ENCODE measurements at places on chromosomes 13 and 19. TPM values are rescaled to one million over a fixed set of nuclear protein-coding genes. Genes with fewer than 3 reads are reported as not detected.
A peak's percentile ranks its signal among the peaks of the same experiment; 100 is the strongest.

GRCh38 chr13:73880365-73880764 is 253.8 kb downstream of the KLF12 start:
- no peaks in the 10 kb centered on the region for H3K36me3 ChIP-seq
- no peak for DNase-seq

DNA sequence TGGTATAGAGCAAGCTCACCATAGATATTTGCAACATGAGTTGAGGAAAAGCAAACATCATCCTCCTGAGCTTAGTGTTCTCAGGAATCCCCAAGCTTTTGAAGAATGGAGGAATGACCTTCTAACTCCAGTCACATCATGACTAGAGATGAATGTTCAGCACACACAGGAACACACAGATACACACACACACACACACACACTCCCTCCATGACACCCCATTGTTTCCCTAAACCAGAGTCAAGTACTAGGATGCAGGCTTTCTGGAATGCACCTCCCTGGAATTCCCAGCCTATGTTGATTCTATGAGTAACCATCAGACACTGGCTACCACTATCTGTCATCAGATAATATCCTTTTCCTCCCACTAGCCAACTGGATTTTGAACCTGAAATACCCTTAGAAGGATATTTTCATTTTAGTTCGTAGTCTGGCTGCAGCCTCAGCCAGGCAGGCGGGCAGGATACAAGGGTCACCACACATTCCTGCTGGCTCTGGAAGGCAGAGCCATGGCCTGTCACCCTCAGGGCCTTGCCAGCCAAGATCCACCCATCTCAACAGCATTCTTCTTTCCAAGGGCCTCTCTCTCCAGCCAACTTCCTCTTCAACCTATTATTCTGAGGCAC is 162.4 kb downstream of the FOXO1 start:
- H3K4me1 ChIP-seq: no peaks in the 10 kb centered on the region
- no peak for DNase-seq
- no peaks in the 10 kb centered on the region for H3K36me3 ChIP-seq
- H3K27me3 ChIP-seq: no peaks in the 10 kb centered on the region

- H3K4me3 ChIP-seq: no peak overlapping the region
- no peaks in the 10 kb centered on the region for H3K4me1 ChIP-seq
- H3K27me3 ChIP-seq: no peaks in the 10 kb centered on the region
These were observed 112.8 kb downstream of the POSTN start for GRCh38 chr13:37485756-37486155.

The ZNF491 gene
- total RNA-seq: 1.9 TPM

GRCh38 chr19:54209811-54210494 is 9.3 kb downstream of the RPS9 start:
- H3K4me3 ChIP-seq: peak overlapping the region; percentile 38
- peak overlapping the region; percentile 83 for H3K27ac ChIP-seq
- H3K4me1 ChIP-seq: peaks cover 10% of the 10 kb centered on the region

The TMEM86B gene
- total RNA-seq: 39.8 TPM

DNA sequence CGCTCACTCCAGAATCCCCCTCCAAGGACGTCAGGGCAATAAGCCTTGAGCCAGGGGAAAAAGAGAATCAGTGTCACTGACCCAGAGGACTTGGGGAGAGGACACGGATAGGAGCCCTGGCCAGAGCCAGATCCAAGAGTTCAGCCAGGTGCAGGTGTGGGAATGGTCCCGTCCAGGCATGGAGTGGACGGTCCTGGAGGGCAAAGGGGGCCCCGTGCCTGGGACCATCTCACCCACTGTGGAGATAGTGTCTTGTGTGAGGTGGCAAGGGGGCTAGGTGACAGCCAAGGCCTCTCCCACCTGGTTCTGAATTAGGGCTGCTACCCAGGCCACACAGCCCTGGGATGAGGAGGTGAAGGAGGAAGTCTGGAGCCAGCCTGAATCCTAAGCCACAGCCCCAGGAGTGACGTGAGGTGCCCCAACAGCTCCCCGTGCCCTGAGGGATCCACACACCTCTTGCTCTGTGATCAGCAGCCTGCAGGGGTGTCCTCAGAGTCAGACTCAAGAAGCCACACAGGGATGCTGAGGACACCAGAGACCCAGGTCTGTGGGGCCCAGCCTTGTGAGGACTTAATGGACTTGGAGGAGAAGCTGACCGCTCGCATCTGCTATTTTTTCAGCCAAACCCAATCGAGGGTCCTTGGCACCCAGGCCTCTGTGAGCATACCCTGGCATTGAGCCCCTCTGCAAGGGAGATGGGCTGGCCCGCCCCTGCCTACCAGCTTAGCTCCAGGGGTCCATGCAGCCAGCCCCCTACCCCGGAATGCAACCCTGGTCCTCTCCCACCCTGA is 16.4 kb upstream of the ZNF14 start:
- H3K4me1 ChIP-seq: no peaks in the 10 kb centered on the region
- H3K4me3 ChIP-seq: no peak overlapping the region
- no peaks in the 10 kb centered on the region for H3K36me3 ChIP-seq
- no peaks in the 10 kb centered on the region for H3K27me3 ChIP-seq
- no peak for DNase-seq
- no peak overlapping the region for H3K27ac ChIP-seq

The PSG6 gene
- total RNA-seq: not detected

DNA sequence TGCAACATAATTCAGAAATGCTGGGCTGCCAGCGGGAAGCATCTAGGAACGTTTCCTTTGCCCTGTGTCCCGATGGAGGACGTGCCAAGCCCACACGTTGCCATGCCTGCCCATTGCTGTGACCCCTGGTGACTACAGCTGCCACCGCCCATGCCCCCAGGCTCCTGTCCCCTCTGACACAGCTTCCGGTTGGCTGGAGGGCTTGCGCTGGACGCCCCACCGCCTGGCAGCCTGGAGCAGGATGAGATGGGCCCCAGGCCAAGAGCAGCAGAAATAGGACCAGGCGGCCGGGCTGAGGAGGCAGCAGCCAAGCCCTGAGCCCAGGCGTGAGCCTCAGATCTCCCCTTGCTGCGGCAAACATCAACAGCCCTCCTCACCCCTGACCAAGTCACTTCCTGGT is 125.9 kb downstream of the COL4A2 start:
- H3K4me1 ChIP-seq: no peaks in the 10 kb centered on the region
- peaks cover 40% of the 10 kb centered on the region for H3K36me3 ChIP-seq
- no peak for DNase-seq

The ZNF554 gene
- total RNA-seq: 15.4 TPM

The ATCAY gene
- not detected for total RNA-seq
